ENCODE measurements at places on chromosomes 16 and 17.

- DNase-seq, result no peak
These were observed 988 bp upstream of the IL21R start for GRCh38 chr16:27400751-27401620.

DNA sequence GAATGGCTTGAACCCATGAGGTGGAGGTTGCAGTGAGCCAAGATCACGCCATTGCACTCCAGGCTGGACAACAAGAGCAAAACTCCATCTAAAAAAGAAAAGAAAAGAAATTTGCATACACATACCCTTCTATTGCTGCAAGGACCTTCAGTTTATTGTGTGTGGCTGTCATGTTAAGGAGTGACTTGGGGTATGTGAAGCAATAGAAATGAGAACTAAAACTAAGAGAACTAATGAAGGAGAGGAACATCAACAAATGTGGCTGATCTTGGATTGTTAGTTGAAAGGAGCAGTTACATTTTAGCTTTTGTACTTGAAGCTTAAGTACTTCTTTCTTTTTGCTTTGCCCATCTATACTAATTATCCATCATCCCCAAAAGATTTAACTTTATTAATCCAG is 12.7 kb upstream of the NSRP1 start:
- no peak for DNase-seq

GRCh38 chr17:7144213-7144612 is 29.6 kb upstream of the ASGR2 start:
- DNase-seq, result no peak

GRCh38 chr17:58416937-58417299 is 416 bp downstream of the RNF43 start:
- no peak for DNase-seq

- no peak for DNase-seq
These were observed 40.3 kb upstream of the SNN start for GRCh38 chr16:11627822-11628457.

GRCh38 chr16:15652293-15653001 is 2.4 kb downstream of the NDE1 start:
- no peak for DNase-seq

DNA sequence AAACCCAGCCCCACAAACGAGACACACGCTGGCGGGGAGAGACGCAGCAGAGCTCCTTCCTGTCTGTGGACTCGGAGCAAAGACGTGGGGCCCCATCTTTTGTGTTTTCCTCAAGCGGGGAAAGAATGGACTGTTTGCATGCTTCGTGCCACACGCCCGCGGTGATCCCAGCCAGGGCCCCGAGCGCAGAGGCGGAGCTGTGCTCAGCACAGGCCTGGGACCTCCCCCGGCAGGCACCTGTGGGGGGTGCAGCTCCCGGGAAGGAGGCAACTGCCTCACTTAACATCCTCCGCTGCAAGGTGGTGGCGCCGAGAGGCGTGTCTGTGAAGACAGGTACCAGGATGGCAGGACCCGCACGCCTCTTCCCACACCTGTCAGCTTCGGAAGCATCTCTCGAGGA is 19.1 kb downstream of the TRARG1 start:
- DNase-seq, result no peak

DNA sequence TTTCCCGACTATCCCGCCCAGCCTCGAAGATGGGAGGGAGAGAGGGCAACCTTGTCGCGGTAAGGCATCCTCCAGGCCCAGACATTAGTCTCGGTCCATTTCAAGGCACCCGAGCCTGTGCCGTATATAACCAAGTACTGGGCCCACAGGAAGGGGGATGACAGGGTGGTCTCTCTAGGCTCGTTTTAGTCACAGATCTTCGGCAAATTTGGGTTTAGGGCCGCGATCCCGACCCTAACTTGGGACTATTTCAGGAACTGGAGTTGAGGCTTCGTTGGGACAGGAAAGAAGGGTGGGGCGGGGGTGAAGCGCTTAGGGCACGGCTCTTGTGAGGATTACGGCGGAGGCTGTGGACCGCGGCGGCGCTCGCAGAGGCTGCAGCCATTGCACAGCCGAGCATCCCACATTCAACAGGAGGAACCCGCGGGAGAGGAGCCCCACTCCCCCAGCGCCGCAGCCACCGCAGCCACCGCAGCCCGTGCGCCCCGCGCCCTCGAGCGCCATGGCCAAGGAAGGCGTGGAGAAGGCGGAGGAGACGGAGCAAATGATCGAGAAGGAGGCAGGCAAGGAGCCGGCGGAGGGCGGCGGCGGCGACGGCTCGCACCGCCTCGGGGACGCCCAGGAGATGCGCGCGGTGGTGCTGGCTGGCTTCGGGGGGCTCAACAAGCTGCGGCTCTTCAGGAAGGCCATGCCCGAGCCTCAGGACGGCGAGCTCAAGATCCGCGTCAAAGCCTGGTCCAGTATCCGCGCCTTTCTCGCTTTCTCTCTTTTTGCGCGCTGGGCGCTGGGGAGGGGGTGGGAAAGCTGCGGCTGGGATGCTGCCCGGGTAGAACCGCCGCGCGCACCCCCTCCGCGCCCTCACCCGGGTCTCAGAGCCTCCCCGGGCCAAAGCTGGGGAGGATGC is at the start of gene VAT1L:
Gene VAT1L (plus strand): TSS at position 384 of the 904 bp plus-strand sequence. CDS start 119 bp downstream, at position 503.
- DNase-seq, result no peak

DNA sequence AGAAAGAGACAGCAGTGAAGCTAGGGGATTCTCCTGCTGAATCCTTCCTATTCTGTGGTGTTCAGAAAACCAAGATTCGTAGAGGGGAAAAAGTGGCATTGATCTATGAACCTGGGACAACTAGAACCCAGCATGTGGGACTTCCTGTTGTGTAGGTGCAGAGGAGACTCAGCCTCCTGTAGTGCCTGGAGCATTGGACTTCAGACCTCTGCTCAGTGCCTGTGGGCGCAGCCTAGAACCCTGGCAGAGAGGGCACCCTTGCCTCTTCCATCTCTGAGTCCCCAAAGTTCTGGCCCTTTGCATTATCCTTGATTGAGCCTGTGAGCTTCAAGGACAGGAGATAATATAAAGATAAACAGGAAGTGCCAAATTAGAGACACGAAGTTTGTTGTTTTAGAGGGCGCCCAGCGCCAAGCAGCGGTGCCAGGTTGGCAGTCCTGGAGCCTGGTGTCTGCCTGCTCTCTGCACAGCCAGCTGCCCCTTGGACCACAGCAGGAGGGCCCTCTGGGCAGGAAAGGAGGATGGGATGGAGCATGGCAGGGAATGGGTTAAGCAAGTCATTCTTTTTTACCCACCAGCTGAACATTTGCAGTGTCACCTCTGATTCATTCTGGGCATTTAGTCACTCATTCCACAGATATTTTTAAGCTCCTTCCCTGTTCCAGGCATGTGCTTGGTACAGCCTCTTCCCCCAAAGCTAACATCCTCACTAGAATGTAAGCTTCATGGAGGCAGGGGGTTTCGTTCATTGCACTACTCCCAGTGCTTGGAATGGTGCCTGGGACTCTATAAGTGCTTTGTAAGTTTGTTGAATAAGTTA is 11.9 kb upstream of the SP6 start:
- no peak for DNase-seq

GRCh38 chr17:48566717-48567116 is 11.4 kb downstream of the HOXB4 start:
- DNase-seq, result no peak

- no peak for DNase-seq
These were observed 181.1 kb downstream of the SEC14L1 start for GRCh38 chr17:77321649-77322513.

DNA sequence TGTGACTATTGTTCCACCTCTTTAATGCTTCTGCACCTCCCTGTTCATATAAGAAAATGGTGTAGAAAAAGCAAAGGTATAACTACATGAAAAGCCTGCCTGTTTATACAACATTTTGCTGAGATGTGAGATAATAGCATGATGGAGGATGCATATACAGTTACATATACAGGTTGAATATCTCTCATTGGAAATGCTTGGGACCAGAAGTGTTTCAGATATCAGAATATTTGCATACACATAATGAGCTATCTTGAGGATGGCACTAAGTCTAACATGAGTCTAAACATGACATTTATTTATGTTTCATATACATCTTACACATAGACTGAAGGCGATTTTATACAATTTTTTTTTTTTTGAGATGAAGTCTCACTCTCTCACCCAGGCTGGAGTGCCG is 5.7 kb upstream of the WSB1 start:
- DNase-seq, result no peak

GRCh38 chr17:64037802-64038201 is 17.4 kb upstream of the ICAM2 start:
- DNase-seq, result no peak

- no peak for DNase-seq
These were observed 1.7 kb downstream of the ACSM5 start for GRCh38 chr16:20411055-20411454.

DNA sequence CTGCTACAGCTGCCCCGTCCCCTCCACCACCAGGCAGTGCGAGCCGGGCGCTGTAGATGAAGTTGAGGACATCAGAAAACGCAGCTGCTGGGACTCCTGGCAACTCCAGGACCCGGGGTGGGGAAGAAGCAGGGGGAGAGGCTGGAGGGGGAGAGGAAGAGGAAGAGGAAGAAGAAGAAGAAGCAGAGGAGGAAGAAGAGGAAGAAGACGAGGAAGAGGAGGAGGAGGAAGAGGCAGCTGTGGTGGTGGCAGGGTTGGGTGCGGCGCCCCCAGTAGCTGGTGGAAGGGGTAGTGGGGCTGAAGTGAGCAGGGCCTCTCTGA is 13.2 kb downstream of the ZBTB4 start:
- DNase-seq, result no peak

DNA sequence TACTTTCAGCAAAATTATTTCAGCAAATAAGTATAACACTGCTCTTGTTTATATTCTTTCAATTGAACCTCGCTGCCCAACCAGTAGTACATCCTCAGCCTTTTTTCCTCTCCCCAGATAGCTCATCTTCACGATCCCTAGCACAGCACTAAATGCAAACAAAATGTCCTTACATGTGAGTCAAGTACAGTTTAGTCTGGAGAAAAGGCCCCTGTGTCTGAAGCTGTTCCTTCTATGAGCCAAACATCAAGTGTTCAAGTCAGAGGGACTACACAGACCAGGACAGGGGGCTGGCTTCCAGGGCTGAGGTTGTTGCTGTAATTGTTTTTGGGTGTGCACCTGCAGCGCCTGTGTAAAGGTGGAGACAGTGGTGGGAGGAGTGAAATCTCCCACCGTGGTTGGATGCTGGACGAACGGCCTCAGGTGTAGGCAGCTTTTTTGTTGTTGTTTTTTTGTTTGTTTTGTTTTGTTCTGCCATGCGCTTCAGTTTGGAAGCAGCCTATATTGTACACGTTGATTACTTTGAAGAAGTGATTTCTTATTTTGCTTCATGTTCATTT is 147.1 kb downstream of the PRKCA start:
- no peak for DNase-seq

DNA sequence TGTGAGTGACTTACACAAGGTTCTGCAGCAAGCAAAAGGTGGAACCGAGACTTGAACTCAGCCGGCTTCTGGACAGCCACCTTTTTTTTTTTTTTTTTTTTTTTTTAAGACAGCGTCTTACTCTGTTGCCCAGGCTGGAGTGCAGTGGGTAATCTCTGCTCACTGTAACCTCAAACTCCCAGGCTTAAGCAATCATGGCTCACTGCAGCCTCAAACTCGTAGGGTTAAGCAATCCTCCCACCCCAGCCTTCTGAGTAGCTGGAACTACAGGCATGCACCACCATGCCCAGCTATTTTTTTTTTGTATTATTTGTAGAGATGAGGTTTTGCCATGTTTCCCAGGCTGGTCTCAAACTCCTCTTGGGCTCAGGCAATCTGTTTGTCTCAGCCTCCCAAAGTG is 55.2 kb upstream of the GOT2 start:
- no peak for DNase-seq

- no peak for DNase-seq
These were observed 1.3 kb downstream of the DGKE start for GRCh38 chr17:56835264-56835585.

- no peak for DNase-seq
These were observed 870.2 kb upstream of the GOT2 start for GRCh38 chr16:59604354-59604753.
